ENCODE measurements at places on chromosomes 1 and 21. TPM values are rescaled to one million over a fixed set of nuclear protein-coding genes. Genes with fewer than 3 reads are reported as not detected.

DNA sequence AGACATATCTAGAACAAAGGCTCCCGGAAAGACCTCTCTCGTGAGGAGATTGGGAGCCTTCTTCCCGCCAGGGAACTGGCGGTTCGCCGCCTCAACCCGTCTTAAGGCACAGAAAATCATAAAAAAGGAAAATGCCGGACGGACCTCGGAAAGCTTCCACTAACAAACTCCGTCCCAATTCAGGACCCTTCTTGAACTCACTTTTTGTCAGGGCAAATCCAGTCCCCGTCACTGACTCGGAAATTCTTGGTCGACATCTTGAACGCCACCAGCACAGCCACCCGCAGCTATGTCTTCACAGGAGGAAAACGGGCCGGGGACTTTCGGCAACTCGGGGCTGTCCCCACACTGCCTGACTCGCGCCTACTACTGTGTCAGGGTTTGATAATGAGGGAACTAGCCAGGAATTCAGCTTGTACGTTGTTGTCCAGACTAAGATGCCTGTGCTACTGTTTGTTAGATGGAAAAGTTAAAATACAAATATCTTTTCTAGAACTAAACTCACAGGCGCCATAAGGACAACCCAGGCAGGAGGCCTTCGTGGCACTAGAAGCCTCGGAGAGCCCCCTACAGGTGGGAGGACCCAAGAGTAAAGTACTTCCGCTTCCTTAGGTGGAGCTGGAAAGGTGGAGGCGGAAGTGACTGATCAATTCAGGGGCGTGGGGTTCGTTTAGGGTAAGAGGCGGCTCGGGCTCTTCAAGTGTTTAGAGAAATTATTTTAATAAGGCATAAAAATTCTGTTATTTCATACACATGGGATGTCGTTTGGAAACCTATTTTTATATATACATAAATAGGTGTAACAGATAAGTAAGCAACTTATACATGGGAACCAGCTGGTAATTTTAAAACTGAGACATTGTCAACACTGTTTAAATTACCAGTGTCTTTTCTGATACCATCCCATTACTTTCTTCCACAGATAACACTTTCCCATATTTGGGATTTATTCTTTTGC lies at the start of gene ZRANB2:
TSS of gene ZRANB2 (minus strand) at position 297 of the 958 bp plus-strand sequence. CDS start at position 257, 40 bp downstream.
- peak; percentile 82 for DNase-seq
- no peaks in the 10 kb centered on the region for H3K27me3 ChIP-seq
- peak within 1 kb of the TSS; percentile 84 for H3K4me3 ChIP-seq
- H3K36me3 ChIP-seq, result peaks cover 7% of the 10 kb centered on the region
- H3K27ac ChIP-seq, result peak within 1 kb of the TSS; percentile 91

GRCh38 chr1:81703391-81703755 lies 97.4 kb upstream of the ADGRL2 start:
- DNase-seq, result no peak
- no peak overlapping the region for H3K27ac ChIP-seq
- H3K27me3 ChIP-seq, result no peaks in the 10 kb centered on the region
- H3K4me3 ChIP-seq, result no peak overlapping the region
- no peaks in the 10 kb centered on the region for H3K4me1 ChIP-seq
- no peaks in the 10 kb centered on the region for H3K36me3 ChIP-seq

- H3K27ac ChIP-seq, result peak overlapping the region; percentile 23
- H3K36me3 ChIP-seq, result no peaks in the 10 kb centered on the region
- no peaks in the 10 kb centered on the region for H3K27me3 ChIP-seq
- H3K4me1 ChIP-seq, result no peaks in the 10 kb centered on the region
These were observed 77.9 kb downstream of the PSMG1 start for GRCh38 chr21:39105341-39105765.

- H3K36me3 ChIP-seq, result no peaks in the 10 kb centered on the region
- no peak overlapping the region for H3K4me3 ChIP-seq
- H3K27ac ChIP-seq, result no peak overlapping the region
- no peaks in the 10 kb centered on the region for H3K4me1 ChIP-seq
- DNase-seq, result no peak
These were observed 19.8 kb downstream of the KMO start for GRCh38 chr1:241551759-241552638.

- no peaks in the 10 kb centered on the region for H3K36me3 ChIP-seq
- no peaks in the 10 kb centered on the region for H3K4me1 ChIP-seq
- DNase-seq, result no peak
- H3K27me3 ChIP-seq, result no peaks in the 10 kb centered on the region
- no peak overlapping the region for H3K4me3 ChIP-seq
- H3K27ac ChIP-seq, result no peak overlapping the region
These were observed 42.4 kb downstream of the PTPRC start for GRCh38 chr1:198681252-198681651.

DNA sequence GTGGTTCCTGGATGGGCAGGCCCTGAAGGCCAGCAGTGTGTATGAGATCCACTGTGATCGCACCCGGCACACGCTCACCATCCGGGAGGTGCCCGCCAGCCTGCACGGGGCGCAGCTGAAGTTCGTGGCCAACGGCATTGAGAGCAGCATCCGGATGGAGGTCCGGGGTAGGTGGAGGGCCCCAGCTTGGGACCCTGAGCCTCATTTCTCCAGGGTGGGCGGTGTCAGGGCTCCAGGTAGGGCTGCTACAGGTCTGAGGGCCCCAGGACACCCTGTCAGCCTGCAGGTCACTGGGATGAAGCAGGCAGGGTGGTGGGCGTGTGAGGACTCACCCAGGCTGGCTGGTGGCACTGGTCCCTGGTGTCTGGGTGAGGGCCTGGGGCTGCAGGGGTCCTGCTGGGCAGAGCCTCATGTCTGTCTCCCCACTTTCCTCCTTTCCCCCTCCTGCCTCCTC lies 7.8 kb downstream of the OBSCN start:
- H3K4me1 ChIP-seq, result no peaks in the 10 kb centered on the region
- no peak overlapping the region for H3K4me3 ChIP-seq
- no peaks in the 10 kb centered on the region for H3K36me3 ChIP-seq
- DNase-seq, result no peak

GRCh38 chr1:26539722-26540121 lies 10.2 kb downstream of the RPS6KA1 start:
- no peak overlapping the region for H3K27ac ChIP-seq
- no peak overlapping the region for H3K4me3 ChIP-seq
- no peak for DNase-seq

- H3K27me3 ChIP-seq, result no peaks in the 10 kb centered on the region
- H3K4me3 ChIP-seq, result no peak overlapping the region
- H3K4me1 ChIP-seq, result no peaks in the 10 kb centered on the region
- peak overlapping the region; percentile 89 for H3K27ac ChIP-seq
- DNase-seq, result peak; percentile 74
These were observed 16.6 kb upstream of the LEMD1 start for GRCh38 chr1:205438213-205439158.

DNA sequence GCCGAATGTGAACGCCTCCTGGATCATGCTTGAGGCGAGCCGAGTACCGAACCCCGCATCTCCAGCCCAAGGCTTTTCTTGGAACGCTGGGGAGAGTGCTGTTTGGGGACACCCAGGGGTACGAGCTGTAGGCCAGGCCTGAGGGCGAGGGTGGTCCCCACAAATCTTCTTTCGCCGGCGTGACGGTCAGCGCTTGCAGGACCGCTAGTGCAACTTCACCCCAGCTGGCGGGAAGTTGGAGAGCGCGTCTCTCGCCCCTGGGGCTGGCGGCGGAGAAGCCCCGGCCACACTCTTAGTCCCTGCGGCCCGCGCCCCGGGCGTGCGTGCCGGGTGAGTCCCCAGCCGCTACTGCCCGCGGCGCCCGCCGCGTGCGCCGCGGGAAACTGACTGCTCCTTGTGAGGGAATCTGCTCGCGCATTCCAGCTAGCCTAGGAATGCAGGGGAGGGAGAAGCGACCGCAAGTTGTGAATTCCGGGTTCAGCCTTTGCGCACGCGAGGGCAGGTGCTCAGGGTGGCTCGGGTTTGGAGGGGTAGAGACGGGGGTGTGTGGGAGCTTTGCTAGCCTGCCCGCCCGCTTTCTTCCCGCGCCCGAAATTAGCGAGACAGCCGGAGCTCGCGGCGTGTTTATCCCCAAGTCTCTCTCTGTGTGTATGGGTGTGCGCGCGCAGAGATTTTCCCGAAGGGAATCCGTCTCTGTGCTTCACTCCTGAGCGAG lies 884 bp downstream of the LHX4 start:
- H3K27me3 ChIP-seq, result peaks cover 95% of the 10 kb centered on the region
- DNase-seq, result no peak
- peak overlapping the region; percentile 50 for H3K4me3 ChIP-seq
- no peak overlapping the region for H3K27ac ChIP-seq

DNA sequence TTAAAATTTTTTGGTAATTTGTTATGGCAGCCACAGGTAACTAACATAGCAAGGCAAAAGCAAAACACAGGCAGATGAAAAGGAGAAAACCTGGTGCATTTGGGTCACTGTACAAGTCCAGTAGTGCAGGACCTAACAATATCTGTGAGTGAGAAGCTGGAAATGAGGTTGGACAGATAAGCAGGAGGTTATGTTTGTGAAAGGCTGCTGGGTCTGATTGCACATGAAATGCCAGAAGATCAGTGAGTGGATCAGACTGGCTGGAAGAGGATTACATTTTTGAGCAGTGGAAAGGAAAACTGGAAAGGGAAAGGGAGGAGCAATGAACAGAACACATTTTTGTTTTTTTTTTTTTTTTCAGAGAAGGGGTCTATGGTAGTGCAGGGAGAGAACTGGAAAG lies 73.6 kb downstream of the CYYR1 start:
- H3K27me3 ChIP-seq, result no peaks in the 10 kb centered on the region
- no peak for DNase-seq

GRCh38 chr1:60895252-60895651 lies 187.1 kb upstream of the NFIA start:
- no peaks in the 10 kb centered on the region for H3K4me1 ChIP-seq
- H3K27ac ChIP-seq, result no peak overlapping the region

DNA sequence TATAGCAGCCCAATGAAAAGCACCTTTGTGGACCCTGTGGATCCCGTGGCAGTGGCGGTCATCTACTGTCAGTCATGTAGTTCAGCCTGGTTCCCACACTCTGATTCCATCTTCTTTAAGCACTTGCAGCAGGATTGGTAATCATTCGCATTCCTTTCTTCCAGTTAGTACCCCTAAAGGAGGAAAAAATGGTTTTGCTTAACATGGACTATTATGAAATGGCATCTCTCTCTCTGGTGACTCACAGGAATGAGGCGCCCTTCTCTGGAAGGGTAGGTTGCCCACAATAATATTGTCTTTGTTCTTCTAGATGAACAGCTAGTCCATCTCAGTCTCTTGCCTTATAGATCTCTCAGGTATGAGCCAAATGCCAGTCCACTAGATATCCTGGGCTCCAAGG lies 127.9 kb upstream of the MROH9 start:
- H3K27me3 ChIP-seq, result no peaks in the 10 kb centered on the region
- no peak for DNase-seq
- H3K4me3 ChIP-seq, result no peak overlapping the region
- H3K4me1 ChIP-seq, result no peaks in the 10 kb centered on the region
- no peaks in the 10 kb centered on the region for H3K36me3 ChIP-seq

DNA sequence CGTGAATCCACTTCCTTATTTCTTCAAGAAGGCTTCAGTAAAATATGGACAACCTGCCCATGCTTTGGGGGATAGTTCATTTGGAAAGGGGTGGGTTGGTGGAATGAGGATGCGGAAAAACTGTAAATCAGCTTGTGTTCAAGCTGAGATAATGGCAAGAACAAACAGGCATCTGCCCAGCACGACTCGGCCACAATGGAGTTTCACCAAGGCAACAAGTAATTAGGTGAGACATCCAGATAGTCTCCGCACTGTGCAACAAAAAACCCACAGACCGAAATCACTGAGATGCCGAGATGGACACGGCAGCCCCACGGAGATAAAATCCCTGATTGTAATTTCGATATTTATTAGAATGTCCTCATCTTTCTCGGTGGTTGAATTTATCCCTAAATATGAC lies 455.2 kb downstream of the AJAP1 start:
- H3K36me3 ChIP-seq, result no peaks in the 10 kb centered on the region
- no peak overlapping the region for H3K27ac ChIP-seq
- no peak overlapping the region for H3K4me3 ChIP-seq
- no peaks in the 10 kb centered on the region for H3K27me3 ChIP-seq

GRCh38 chr1:174230399-174230798 lies 71.1 kb downstream of the RABGAP1L start:
- no peak overlapping the region for H3K27ac ChIP-seq
- no peak overlapping the region for H3K4me3 ChIP-seq
- H3K36me3 ChIP-seq, result no peaks in the 10 kb centered on the region
- no peak for DNase-seq
- H3K4me1 ChIP-seq, result no peaks in the 10 kb centered on the region

The PTGS2 gene
- total RNA-seq, result 7.6 TPM

The OLIG2 gene
- total RNA-seq, result not detected
